Activated T-helper 1 cell treated with Interleukin-2 at 50 U/mL for 16 hours (primary cell): ENCODE measurements at places on chromosomes 7 and 10.
A peak's percentile ranks its signal among the peaks of the same experiment; 100 is the strongest.

GRCh38 chr7:50779427-50779826, 3.3 kb downstream of the GRB10 start:
- DNase-seq: no peak

DNA sequence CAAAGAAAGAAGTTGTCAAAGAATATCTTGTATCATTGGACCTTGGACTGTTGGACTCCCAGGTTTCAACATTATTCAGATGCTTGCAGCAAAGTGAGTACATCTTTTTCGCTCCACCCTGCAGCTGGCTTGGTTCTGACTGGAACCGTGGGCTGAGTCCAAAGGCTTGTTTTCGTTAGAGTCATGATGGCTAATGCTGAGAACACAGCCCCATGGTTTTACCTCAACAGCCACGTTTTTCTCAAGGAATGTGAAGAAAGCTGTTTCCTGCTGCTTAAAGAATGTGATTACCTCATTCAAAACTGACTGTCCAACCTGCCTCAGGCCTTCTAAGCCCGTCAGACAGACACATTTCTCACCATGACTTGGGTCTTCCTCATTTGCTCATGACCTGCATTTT, 69.5 kb downstream of the STEAP1B start:
- DNase-seq: no peak

DNA sequence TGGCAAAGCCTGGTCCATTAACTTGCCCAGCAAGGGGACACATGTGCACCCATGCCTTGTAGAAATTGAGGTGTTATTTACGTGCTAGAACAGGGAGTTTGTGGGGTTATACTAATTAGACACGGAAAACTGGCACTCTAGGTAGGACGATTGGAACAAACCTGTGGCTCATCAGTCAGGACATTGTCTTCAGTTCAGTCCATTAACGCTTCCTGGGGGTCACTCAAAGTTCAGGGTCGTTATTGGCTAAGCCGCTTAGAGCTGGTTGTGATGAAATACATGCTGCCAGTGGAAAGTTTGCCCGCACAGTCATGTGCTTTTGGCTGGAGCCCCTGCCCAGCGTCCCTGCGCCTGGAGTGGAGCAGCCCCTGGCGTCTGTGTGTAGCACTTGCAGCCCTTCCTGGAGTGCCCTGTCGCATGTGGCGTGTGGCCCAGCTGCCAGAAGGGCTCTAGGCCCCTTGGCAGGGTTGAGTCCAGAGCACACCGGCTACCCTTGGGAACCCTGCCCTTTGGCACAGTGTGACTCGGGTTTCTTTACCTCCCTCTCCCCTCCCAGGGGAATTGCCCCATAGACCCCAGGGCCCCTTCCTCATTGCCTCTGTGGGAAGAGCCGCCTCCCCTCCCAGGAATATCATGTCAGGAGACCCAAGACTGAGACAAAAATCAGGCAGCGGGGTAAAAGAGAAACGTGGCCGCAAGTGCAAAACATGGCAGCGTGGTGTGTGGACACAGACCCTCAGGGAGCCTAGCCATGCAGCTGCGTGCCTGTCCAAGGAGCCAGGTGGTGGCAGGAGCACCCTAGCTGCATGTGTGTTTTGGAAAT, 9.8 kb downstream of the ZNF775 start:
- no peak for DNase-seq

DNA sequence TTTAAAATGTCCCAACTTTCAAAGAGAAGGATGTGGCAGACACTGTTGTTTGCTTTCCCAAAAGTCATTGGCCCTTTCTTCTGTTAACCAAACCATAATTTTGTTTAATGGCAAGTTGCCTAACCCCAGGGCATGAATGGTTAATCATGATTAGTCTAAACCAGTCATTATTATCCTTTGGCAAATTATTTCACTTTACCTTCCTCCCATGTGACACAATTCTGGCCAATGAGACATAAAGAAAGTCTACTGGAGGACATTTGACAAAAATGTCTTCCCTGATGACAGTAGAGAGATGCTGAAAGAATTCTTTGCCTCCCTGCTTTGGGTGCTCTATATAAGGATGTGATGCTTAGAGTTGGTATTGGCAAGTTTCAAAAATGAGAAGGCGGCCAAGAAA, 101.9 kb downstream of the PODXL start:
- no peak for DNase-seq

DNA sequence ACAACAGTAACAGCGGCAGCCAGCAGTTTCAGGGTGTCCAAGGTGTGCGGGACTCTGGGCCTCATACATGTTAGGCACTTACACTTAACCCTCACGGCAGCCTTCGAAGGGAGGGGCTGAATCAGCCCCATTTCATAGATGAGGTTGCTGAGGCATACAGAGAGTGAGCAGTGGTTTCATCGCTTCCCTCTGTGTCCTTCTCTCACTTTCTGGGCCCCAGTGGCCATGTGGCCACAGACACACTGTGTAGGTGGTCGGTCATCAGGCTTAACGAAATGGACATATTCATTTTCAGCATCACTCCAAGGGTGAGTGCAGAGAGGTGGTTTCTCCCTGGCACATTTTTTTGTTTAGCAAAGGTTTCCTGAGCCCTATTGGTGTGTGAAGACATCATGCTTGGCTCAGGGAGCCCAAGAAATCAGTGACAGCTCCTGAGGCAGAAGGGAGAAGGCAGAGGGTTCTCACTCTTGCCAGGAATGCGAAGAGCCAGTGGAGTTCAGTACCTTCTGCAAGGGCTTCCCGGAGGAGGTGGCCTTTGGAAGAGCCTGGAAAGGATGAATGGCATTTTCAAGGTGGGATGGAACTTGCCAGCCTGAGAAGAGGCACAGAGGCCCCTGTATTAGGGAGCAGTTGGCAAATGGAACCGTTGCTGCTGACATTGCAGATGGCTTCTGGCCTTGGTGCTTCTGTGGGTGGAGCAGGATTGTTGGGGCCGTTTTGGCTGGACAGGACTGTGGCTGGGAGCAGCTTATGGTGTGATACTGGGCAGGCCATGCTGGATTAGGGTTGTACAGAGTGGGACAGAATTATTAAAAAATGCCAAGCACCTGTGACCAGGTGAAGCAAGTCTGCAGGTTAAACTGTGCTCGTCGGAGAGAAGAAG, 61.7 kb upstream of the PPIF start:
- no peak for DNase-seq

DNA sequence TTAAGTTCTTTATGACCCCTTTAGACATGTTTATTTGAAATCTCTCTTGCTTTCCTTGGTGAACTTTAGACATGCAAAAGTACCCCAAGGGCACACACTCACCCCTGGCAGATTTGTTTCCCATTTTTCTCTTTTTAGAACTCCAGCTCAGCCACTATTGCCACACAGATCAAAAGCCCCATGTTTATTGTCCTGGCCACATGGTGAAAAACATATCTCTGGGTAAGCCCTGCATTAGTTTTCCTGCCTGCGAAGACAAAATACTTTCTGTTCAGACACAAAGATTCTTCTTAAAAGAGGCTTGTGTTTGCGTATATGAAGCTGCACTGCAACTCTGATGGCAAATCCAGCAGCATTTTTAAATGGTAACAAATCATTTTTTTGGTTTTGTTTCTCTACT, 200.0 kb downstream of the POLR1F start:
- no peak for DNase-seq

- DNase-seq: no peak
Measured at GRCh38 chr10:131544495-131544894, 233.0 kb upstream of the TCERG1L start.

DNA sequence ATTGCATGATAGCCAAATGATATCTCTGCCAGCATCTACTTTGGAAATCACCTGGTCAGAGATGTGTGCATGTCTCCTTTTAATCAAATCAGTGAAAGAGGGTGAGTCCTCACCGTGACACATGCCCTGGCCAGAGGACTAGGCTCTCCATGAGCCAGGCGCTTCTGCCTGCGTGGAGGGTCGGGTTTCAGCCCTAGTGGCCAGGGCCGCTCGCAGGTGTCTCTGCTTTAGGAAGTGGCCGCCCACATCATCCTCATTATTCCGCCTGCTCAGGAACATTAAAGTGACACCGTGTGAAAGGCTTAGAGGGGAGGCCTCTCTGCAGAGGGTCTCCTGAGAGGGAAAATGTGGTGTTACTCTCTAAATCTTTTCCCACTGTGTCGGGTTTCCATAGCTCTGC, 173.6 kb upstream of the PRKCQ start:
- no peak for DNase-seq

DNA sequence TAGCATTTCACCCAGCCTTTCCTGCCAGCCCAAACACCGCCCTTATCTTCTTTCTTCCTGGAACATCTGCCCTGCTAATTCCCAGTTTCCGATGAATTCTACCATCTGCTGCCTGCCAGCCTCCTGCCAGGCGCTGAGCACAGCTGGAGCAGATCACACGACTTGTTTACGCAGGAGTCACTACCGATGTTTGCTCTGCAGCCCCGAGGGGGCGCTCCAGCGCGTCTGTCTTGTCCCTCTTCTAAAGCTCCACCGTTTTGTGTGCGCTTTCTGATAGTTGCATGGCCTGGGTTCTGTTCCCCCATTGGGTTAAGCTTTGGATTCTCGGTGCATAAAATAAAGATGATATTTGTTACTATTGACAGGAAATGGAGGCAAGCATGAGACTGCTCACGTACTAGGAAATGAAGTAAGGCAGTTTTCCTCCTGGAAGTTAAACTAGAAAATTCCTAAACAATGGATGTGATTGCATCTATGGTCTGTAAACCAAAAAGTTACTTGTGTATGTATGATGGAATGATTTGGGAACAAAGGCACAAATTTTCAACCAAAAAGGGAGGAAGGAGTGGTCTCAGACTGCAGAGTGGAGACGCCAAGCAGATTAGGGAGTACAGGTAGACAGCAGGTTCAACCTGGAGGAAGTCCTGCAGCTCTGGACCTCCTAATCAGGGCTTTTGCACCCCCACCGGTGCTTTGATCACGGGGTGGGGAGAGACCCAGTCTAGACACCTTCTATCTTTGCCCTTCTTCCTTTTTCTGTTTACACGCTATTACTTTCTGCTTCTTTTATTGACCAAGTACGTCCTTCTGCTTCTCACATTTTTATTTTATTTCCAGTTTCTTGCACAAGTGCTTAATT, 2.2 kb upstream of the RBM17 start:
- DNase-seq: peak; percentile 78

- no peak for DNase-seq
Measured at GRCh38 chr7:16648551-16648950, 2.6 kb downstream of the BZW2 start.

- DNase-seq: no peak
Measured at GRCh38 chr7:116087291-116087690, 56.7 kb upstream of the TFEC start.

- no peak for DNase-seq
Measured at GRCh38 chr10:43491855-43492254, 54.9 kb downstream of the ZNF487 start.

GRCh38 chr7:73520673-73521635, 1.1 kb downstream of the BAZ1B start:
- DNase-seq: no peak

- no peak for DNase-seq
Measured at GRCh38 chr10:106996510-106996909, 168.0 kb downstream of the SORCS1 start.

- DNase-seq: no peak
Measured at GRCh38 chr10:70492786-70493659, 14.5 kb downstream of the PALD1 start.

- no peak for DNase-seq
Measured at GRCh38 chr7:80619741-80620140, 18.7 kb upstream of the CD36 start.

- DNase-seq: no peak
Measured at GRCh38 chr7:71637578-71637977, 505.6 kb downstream of the GALNT17 start.

GRCh38 chr10:89963451-89964102, 262.2 kb downstream of the KIF20B start:
- no peak for DNase-seq

DNA sequence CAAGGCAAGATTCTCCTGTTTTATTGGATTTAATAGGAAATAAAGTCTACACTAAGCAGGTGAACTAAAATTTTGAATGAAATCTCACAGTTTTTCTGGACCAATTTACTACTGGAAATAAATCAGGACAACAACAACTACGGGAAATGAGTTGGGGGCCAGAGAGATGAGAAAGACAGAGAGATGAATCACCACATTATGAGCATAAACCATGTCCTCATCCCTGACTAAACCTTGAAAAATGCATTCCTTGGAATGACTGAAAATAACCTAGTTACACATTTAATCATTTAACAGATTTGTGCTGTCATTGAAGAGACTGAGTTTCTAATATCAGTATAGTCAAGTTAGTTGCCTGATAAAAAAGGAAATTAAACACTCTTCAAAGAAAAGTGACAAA, 608.4 kb upstream of the KCND2 start:
- no peak for DNase-seq

- no peak for DNase-seq
Measured at GRCh38 chr10:47257396-47258120, 42.4 kb upstream of the GDF10 start.

DNA sequence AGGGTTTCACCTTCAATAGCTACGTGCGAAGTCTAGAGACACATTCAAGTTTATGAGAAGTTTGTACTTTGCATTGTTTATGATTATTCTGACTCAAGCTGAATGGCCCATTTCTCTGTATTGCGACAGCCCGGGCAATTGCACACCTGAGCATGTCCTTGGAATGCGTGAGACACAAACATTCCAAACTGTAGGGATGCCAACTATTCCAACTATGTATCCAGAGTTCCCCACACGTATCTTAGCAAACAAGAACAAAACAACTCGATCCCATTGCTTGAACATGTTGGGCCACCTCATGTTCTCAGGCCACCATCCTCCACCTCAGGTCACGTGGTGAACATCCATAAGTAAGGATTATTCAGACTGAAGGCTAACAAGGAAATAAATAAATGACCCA, 51.4 kb upstream of the EGFR start:
- no peak for DNase-seq

- no peak for DNase-seq
Measured at GRCh38 chr10:112202561-112203241, 19.1 kb upstream of the GPAM start.

DNA sequence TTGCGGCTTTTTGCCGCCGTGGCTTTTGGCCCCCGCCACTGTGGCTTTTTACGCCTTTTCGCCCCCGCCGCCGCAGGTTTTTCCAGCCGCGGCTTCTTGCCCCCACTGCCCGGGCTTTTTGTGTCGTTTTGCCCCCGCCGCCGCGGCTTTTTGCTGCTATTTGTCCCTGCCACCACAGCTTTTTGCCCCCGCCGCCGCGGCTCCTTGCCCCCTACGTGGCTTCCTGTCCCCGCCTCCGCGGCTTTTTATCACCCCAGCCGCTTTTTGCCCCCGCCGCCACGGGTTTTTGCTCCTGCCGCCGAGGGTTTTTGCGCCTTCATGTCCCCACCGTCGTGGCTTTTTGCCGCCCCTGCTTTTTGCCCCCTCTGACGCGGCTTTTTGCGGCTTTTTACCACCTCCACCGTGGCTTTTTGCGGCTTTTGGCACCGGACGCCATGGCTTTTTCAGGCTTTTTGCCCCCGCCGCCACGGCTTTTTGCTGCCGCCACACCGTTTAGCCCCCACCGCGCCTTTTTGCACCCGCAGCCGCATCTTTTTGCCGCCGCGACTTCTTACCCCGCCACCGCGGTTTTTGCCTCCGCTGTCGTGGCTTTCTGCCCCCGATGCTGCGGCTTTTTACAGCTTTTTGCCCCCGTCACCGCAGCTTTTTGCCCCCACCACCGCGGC, 637.0 kb downstream of the ZNF716 start:
- no peak for DNase-seq
